NCI-H69 (cell line): ENCODE measurements at places on chromosomes 7 and 10.

DNA sequence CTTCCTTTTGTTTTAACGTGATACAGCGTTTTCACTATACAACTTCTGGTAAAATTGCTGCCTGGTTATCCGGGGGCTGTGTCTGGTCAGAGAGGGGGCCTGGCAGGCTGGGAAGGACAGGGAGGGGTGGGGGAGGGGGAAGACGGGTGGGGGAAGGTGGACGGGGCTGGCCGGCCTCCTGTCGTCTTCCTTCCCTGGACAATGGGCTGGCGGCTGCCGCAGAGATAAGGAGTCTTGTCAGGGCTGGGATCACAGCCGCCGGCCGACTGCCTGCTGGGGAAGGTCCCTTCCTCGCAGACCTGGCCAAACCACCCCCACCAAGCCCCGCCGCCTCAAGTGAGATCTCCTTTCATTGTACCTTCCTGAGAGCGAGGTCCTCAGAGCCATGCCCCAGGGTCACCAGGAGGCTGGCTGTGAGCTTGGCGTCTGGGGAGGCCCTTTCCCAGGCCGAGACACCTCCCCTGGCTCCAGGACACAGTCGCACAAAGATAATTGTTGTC is 151.2 kb upstream of the TNRC18 start:
- no peak for DNase-seq

GRCh38 chr10:6254201-6254600 is 51.5 kb downstream of the PFKFB3 start:
- DNase-seq, result no peak

DNA sequence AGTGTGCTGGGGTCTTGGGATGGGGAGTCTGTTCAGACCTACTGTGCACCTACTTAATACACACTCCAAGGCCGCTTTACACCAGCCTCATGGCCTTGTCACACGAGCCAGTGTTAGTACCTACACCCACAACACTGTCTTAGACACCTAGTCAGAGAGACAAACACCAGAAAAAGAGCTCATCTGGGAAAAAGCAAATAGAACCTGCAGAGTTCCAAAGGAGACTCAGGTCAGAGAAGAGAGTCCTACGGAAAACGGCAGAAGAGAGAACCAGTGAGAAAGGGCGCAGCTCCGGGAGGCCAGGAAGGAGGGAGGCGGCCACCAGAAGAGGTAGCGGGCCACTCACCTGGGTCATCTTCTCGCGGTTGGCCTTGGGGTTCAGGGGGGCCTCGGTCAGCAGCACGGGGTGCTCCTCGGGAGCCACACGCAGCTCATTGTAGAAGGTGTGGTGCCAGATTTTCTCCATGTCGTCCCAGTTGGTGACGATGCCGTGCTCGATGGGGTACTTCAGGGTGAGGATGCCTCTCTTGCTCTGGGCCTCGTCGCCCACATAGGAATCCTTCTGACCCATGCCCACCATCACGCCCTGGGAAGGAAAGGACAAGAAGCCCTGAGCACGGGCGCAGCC is 105.3 kb upstream of the TNRC18 start:
- no peak for DNase-seq

GRCh38 chr7:42154173-42154572 is 82.8 kb downstream of the GLI3 start:
- DNase-seq, result no peak

- DNase-seq, result no peak
Observed at GRCh38 chr10:127279334-127279774, 83.0 kb upstream of the INSYN2A start.

- peak; percentile 12 for DNase-seq
Observed at GRCh38 chr10:6218692-6219493, 16.2 kb downstream of the PFKFB3 start.

DNA sequence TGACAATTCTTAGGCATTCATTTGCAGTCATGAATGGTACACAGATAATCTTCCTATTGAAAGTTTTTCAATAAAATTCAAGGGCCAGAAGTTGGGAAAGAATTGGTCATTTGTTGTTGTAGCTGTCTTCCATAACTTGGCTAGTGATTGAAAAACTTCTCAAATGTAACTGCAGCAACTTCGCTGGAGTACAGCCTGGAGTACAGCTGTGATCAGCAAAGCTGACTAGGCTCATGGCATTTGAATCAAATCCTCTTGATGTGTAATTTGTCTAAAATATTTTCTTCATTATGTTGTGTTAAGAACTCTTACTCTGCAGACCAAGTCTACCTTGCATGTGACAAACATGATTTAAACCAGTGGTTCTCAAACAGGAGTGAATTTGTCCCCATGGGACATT is 226.5 kb upstream of the STEAP1 start:
- DNase-seq, result no peak
